ENCODE measurements at places on chromosomes 5 and 9.

DNA sequence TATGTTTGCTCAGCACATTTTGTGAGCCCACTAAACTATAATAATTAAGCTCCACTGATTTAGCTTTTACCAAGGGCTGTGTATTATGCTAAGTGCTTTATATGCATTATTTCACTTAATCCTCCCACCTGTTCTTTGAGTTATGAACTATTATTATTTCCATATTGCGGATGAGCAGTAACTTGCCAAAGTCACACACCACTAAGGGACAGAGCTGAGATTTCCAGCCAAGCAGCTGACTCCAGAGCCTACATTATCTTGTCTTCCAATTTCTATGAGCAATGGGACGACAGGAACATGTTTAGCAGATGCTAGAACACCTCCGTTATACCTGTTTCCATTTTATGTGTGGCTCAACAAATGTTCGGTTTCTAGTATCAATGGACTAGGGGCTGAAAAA lies 237.5 kb upstream of the PANK3 start:
- no peak for DNase-seq

GRCh38 chr5:44809215-44809955 lies 638 bp downstream of the MRPS30 start:
- peak; percentile 19 for DNase-seq

- DNase-seq: no peak
These were observed 79.2 kb upstream of the MRPS30 start for GRCh38 chr5:44729536-44729935.

DNA sequence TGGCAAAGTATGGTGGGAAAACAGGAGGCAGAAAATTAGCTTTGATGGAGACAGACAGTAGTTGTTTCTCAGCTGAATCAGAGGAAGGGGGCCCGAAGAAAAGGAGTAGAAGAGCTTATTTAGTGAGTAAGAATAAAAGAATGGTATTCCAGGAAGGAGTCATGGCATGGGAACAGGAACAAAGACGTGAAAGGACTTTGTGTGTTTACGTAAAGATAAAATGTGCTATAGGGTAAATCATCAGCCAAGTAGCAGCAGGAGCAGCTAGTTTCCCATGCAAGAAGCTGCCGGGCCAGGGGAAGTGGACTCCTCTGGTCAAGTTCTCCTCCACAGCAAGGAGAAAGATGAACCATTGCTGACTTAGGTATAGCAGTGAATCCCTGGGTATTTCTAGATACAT lies 454.5 kb downstream of the HINT1 start:
- DNase-seq: no peak

GRCh38 chr9:129273941-129274684 lies 96.1 kb upstream of the IER5L start:
- DNase-seq: no peak

DNA sequence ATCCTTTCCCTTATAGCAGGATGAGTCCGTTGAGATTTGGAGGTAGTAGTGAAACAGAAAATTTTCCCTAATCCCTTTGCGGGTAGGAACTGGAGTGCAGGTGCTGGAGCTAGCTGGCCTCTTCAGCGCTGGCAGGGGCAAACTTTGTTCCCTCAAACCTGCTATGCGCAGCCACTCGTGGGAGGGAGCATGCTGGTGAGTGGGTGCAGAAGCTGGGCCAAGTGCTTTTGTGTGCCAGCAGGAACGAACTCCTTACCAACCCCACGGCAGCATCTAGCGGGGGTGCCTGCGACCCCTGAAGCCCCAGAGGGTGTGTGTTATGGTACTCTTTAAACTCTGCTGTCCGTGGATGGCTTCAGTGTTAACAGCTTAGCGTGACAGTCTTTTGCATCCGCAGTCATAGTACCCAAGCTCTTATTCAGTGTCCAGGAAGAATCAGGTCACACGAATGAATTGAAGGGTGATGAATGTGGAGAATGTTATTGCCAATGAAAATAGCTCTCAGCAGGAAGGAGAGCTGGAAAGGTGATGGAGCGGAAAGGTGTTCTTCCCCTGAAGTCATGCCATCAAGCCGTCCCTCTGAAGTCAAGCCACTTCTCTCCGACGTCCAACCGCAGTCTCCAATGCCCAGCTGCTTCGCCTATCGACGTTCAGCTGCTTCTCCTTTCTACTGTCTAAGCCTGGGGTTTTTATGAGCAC lies 1445.1 kb upstream of the CDH9 start:
- no peak for DNase-seq

DNA sequence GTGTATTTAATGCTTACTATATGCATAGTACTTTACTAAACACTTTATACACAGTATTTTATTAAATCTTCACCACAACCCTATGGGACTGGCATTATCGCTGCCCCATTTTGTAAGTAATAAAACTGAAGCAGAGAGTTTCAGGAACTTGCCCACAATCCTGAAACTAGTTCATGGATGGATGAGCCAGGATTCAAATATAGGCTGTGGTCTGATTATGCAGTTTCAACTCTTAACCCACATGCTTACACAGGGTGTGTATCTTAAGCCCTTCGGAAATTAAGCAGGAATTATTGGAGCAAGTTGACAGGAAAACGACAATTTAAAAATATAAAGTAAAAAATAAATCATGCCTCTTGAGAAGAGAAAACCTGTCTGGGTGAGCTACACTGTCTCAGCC lies 109.0 kb downstream of the ATP10B start:
- DNase-seq: no peak

GRCh38 chr9:97502222-97502983 lies 937 bp downstream of the TMOD1 start:
- no peak for DNase-seq

Measured in stimulated activated CD8-positive, alpha-beta memory T cell treated with anti-CD3 and anti-CD28 coated beads, Interleukin-12 subunit alpha, Interleukin-12 subunit beta, amount 100 ng/mL, for 4 hours (primary cell).